ENCODE measurements at places on chromosomes 12 and 14. TPM values are rescaled to one million over a fixed set of nuclear protein-coding genes. Genes with fewer than 3 reads are reported as not detected.

The TMEM229B gene
- 0.37 TPM for total RNA-seq

The ULK1 gene
- 8.2 TPM for total RNA-seq

The CLEC4C gene
- total RNA-seq, result not detected

The RHOJ gene
- 1.1 TPM for total RNA-seq

The ENDOU gene
- 0.37 TPM for total RNA-seq
